Psoas muscle (tissue), 8 donors: ENCODE measurements at places on chromosomes 2 and 18. TPM values are rescaled to one million over a fixed set of nuclear protein-coding genes. Genes with fewer than 3 reads are reported as not detected.

DNA sequence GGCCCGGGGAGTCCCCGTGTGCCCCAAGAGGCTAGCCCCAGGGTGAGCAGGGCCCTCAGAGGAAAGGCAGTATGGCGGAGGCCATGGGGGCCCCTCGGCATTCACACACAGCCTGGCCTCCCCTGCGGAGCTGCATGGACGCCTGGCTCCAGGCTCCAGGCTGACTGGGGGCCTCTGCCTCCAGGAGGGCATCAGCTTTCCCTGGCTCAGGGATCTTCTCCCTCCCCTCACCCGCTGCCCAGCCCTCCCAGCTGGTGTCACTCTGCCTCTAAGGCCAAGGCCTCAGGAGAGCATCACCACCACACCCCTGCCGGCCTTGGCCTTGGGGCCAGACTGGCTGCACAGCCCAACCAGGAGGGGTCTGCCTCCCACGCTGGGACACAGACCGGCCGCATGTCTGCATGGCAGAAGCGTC, 16.9 kb upstream of the FAHD2A start:
- no peak for DNase-seq

The MYCN gene
- total RNA-seq: 0.25 TPM

- peak; percentile 63 for DNase-seq
Observed at GRCh38 chr2:1675633-1676032, 68.7 kb downstream of the PXDN start.

GRCh38 chr18:24270937-24271380, 126.7 kb downstream of the OSBPL1A start:
- DNase-seq: no peak

DNA sequence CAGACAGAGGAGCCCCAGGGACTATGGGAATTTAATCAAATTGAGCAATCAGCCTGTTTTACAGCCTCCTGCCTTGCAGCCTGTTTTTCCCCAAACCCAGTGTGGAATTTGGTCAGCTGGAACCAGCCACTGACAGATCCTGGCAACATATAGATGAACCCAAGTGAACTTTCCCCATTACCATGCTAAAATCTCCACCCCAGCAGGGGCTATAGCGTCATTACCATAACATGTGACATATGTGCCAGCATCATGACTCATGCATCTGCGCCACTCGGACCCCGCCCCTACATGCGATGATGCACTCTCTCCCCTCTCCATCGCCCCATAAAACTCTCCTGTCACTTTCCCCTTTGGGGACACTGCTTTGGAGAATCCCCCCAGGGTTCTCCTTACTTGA, 17.3 kb upstream of the FEZ2 start:
- DNase-seq: no peak

DNA sequence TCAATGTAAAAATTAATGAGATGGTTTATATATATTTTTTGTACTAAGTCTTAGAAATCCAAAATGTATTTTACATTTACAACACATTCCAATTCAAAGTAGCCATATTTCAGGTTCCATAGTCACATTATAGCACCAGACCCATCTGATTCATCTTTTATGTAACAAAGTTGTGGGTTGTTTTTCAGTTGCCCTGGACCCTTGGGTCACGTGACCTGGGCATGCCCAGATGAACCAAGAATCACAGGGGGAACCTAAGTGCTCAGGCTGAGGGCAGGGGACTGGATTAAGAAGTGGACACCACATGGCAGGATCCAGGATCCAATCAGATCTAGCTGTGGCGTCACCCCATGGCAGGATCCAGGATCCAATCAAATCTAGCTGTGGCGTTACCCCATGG, 44.9 kb upstream of the NDUFV2 start:
- no peak for DNase-seq
